ENCODE measurements at places on chromosomes 7 and 10. TPM values are rescaled to one million over a fixed set of nuclear protein-coding genes. Genes with fewer than 3 reads are reported as not detected.

DNA sequence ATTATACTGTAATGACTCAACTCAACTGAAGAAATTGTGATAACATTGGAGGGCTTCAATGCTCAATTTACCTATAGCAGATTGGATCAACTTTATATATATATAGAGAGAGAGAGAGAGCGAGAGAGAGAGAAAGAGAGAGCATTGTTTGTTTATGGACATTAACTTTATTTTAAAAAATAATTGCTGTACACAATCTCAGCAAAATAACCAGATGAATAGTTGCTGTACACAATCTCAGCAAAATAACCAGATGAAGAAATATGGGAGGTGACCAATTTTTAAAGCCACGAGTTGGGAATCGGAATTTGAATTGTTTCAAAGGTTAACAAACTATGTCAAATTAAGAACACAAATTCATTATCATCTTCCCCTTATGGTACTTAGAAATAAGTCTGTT, 319.9 kb downstream of the NXPH1 start:
- DNase-seq = no peak
- peaks cover 4% of the 10 kb centered on the region for H3K27me3 ChIP-seq
- H3K4me3 ChIP-seq = no peak overlapping the region
- no peaks in the 10 kb centered on the region for H3K36me3 ChIP-seq
- H3K27ac ChIP-seq = no peak overlapping the region

Gene NOLC1
- 58.3 TPM for total RNA-seq

Gene NCOA4
- total RNA-seq = 143 TPM

GRCh38 chr7:2577914-2578680, 19.3 kb downstream of the IQCE start:
- DNase-seq = no peak
- no peaks in the 10 kb centered on the region for H3K36me3 ChIP-seq
- no peaks in the 10 kb centered on the region for H3K4me1 ChIP-seq
- H3K27me3 ChIP-seq = no peaks in the 10 kb centered on the region

- no peaks in the 10 kb centered on the region for H3K4me1 ChIP-seq
- no peak overlapping the region for H3K4me3 ChIP-seq
- H3K27me3 ChIP-seq = no peaks in the 10 kb centered on the region
- no peaks in the 10 kb centered on the region for H3K36me3 ChIP-seq
Measured at GRCh38 chr10:129589546-129589945, 122.5 kb downstream of the MGMT start.

DNA sequence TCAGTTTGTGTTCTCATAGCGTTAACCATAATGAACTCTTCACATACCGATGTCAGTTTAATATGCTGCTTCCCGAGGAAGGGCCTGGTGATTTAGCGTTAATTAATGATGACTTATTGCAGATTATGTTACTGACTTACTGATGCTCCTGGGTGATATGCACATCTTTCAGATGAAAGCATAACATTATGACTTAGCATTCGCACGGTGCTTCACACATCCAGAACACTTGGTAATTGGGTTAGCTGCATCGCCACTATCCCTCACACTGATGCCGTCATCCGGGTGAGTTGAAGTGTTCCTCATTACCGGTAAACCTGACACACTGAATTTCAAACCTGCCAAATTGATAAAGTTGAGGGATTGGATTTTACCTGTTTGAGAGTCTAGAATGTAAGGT, 239.0 kb upstream of the PODXL start:
- no peaks in the 10 kb centered on the region for H3K4me1 ChIP-seq
- peaks cover 38% of the 10 kb centered on the region for H3K27me3 ChIP-seq
- DNase-seq = no peak
- no peak overlapping the region for H3K4me3 ChIP-seq
- no peaks in the 10 kb centered on the region for H3K36me3 ChIP-seq

GRCh38 chr7:141161550-141162535, 88.0 kb downstream of the TMEM178B start:
- no peaks in the 10 kb centered on the region for H3K4me1 ChIP-seq
- no peak overlapping the region for H3K27ac ChIP-seq
- no peak overlapping the region for H3K4me3 ChIP-seq
- peaks cover 53% of the 10 kb centered on the region for H3K27me3 ChIP-seq

Gene ORAI2
- 53.3 TPM for total RNA-seq

DNA sequence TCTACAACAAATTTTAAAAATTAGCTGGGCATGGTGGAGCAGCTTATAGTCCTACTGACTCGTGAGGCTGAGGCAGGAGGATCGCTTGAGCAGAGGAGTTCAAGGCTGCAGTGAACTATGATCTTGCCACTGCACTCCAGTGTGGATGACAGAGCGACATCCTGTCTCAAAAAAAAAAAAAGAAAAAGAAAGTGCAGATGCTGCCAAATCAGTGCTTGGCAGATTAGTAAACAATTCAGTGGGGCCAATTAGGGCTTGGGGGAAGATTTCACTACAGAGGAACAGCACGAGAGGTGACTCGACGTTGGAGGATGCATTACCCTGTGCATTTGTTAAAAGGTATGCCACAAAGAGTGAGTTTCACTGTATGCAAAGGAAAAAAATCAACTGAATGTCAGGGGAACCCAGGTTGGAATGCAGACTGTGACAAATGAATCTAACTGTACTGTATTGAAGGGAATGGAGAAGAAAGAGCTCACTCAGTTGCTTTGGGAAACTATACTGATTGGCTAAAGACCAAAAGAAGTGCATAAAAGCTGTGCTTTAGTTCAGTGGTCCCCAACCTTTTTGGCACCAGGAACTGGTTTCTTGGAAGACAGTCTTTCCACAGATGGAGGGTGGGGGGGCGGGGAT, 31.6 kb downstream of the GARIN1A start:
- H3K27ac ChIP-seq = no peak overlapping the region
- H3K36me3 ChIP-seq = no peaks in the 10 kb centered on the region
- H3K27me3 ChIP-seq = no peaks in the 10 kb centered on the region
- DNase-seq = peak; percentile 49
- H3K4me1 ChIP-seq = peaks cover 10% of the 10 kb centered on the region

DNA sequence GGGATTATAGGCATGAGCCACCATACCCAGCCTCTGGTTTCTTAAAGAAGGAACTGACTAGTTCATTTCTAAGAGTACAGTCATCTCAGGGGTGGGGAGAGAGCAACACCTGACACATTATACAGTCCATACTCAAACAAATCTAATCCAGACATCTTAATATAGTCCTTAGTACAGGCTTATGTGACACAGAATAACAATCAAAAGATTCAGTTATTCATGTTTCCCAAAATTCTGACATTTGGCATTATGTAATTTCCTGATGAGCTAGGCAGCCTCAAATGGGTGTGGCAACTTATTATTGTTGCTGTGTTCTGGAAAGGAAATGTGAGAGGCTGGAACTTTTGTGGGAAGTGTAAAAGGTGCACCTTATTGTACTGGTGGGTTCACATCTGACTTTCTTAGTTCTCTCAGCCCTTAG, 116.3 kb downstream of the WDFY4 start:
- H3K4me3 ChIP-seq = no peak overlapping the region
- no peak for DNase-seq
- no peaks in the 10 kb centered on the region for H3K36me3 ChIP-seq
- H3K27ac ChIP-seq = no peak overlapping the region

- no peaks in the 10 kb centered on the region for H3K36me3 ChIP-seq
- no peaks in the 10 kb centered on the region for H3K27me3 ChIP-seq
- no peaks in the 10 kb centered on the region for H3K4me1 ChIP-seq
- no peak for DNase-seq
- no peak overlapping the region for H3K27ac ChIP-seq
Measured at GRCh38 chr7:113179313-113179712, 61.0 kb upstream of the SMIM30 start.

GRCh38 chr10:36499693-36500092, 625.7 kb upstream of the ANKRD30A start:
- no peaks in the 10 kb centered on the region for H3K36me3 ChIP-seq
- H3K27ac ChIP-seq = no peak overlapping the region
- H3K4me1 ChIP-seq = no peaks in the 10 kb centered on the region
- no peak for DNase-seq
- no peak overlapping the region for H3K4me3 ChIP-seq

All from PC-9 (cell line).